ENCODE measurements at places on chromosomes 5 and 9. TPM values are rescaled to one million over a fixed set of nuclear protein-coding genes. Genes with fewer than 3 reads are reported as not detected.

DNA sequence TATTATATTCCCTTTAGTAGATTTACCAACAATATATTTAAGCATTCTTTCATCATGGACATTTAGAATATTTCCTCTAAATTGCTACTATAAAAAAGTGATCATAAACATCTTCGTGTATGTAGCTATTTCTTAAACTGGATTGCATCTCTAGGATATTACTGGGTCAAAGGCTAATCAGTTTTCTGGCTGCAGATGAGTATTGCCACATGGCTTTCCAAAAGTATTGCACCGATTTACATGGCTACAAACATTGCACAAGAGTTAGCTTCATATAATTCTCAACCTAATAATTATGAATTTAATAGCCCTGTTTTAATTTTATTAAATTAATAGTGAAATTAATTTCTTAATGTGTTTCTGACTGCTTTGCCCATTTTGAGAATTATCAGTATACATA lies 183.4 kb downstream of the DMRT2 start:
- peak; percentile 71 for DNase-seq

The IL5 gene
- not detected for polyA plus RNA-seq

DNA sequence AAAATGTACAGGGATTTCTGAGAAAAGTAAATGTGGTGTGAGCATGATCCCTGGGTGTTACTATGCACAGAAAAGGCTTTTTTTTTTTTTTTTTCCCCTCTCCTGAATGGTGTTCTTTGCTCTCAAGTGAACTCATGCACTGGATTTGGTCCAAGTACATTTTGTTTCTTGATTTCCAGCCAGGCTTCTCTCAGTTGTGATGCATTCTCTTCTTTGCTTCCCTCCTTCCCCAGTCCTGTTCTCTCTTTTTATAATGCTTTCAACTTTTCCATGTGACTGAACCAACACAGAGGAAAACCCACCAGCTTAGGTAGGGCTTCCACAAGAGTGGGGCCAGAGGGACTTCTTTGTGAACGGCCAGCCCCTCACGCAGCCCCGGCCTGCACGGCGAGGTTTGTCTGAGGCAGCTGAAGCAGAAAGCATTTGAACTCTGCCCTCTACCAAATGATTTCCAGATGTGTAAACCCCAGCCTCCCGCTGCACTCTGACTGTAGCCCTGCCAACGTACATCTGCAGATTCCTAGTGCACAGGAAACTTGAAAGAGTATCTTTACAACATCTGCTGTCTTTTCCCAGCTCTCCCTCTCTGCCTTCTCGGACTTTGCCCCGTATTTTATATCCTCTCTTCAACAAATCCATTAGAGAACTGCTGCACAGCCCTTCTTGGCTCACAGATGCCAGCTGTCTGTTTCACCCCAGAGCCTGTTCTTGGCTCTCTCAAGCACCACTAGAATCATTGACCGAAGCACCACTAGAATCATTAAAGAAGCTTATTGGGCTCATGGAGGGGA lies 71.8 kb upstream of the CD180 start:
- peak; percentile 99 for DNase-seq

The SLC34A1 gene
- 0.02 TPM for polyA plus RNA-seq

DNA sequence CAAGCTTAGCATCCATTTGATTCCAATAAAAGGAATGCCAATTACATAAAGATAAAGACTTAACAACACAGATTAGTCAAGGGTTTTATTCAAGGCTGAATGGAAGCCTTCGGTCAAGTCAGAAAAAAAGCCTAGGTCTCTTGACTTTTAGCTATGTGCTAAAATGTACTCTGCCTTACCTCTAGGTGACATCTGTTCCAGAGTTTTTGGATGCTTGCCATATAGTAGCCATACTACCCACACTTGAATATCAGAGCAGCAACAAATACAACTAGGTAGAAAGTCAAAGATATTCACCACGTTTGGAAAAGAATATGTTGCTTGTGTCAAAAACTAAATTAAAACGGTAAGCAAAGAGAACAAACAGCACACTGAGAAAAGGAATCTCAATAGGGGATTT lies 484.7 kb downstream of the ELAVL2 start:
- no peak for DNase-seq

GRCh38 chr5:52844885-52845284 lies 57.2 kb downstream of the ITGA1 start:
- peak; percentile 90 for DNase-seq

- DNase-seq, result no peak
These were observed 136.8 kb downstream of the ESM1 start for GRCh38 chr5:54848581-54848980.

- DNase-seq, result no peak
These were observed 865.0 kb upstream of the ACO1 start for GRCh38 chr9:31519424-31519823.

GRCh38 chr5:98977723-98978122 lies 48.9 kb upstream of the CHD1 start:
- peak; percentile 14 for DNase-seq

GRCh38 chr9:132969783-132970182 lies 8.7 kb upstream of the GFI1B start:
- no peak for DNase-seq

The SGCD gene
- 0.79 TPM for polyA plus RNA-seq

DNA sequence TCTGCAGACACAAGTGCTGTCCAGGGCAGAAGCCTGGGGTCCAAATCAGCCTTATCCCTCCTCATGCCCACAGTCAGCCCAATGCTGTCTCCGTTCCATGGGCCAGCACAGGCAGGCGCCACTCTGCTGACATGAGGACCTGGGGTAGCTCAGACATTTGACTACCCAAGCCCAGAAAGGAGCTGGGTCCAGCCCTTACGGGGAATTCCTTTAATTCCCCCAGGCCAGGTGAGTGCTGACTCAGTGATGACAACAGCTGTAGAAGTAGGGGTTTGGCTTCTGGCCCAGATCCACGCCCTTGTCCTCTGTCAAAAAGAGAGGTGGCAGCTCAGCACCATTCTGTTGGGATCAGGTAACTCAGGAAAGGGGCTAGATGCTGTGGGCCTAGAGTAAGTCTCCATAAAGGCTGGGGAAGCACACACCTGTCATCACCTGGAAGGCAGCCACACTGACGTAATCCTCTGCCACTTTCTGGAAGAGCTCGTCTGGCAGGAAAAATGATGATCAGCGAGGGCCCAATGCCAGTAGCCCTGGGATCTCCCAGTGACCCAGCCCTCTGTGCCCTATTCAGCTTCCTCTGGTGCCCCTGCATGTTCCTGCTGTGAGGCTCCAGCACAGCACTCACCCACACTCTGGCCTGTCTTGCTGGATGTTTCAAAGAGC lies 1.9 kb downstream of the RAB24 start:
- DNase-seq, result peak; percentile 52

The GABRA6 gene
- not detected for polyA plus RNA-seq

The RGS7BP gene
- 0.04 TPM for polyA plus RNA-seq

The TMOD1 gene
- 2.7 TPM for polyA plus RNA-seq

The ZFR gene
- polyA plus RNA-seq, result 23.0 TPM

The NRARP gene
- 2.1 TPM for polyA plus RNA-seq

The NPR3 gene
- 3.9 TPM for polyA plus RNA-seq

GRCh38 chr9:90857091-90857490 lies 55.5 kb downstream of the SYK start:
- DNase-seq, result no peak

- DNase-seq, result peak; percentile 54
These were observed 17.7 kb downstream of the NINJ1 start for GRCh38 chr9:93116072-93116961.

- no peak for DNase-seq
These were observed 154.7 kb downstream of the ATP10B start for GRCh38 chr5:160697281-160697680.

The SLU7 gene
- 26.7 TPM for polyA plus RNA-seq
